ENCODE measurements at places on chromosomes 12 and 14.

DNA sequence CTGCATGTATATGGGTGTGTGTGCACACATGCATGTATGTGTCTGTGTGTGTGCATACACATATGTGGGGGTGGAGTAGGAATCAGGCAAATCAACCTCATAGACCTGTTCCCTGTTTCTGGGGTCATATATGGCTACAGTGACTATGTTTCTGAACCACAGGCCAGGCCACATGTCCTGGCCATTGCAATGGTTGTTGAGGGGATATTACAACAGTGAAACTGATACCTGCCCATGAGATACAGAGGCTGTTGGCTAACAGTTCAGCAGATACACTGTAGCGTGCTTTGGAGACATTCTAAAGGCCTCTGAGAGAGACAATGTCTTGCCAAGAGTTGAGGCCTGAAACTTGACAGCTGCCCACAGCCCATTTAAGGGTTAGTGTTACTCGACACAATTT lies 47.3 kb upstream of the FOS start:
- DNase-seq = no peak

DNA sequence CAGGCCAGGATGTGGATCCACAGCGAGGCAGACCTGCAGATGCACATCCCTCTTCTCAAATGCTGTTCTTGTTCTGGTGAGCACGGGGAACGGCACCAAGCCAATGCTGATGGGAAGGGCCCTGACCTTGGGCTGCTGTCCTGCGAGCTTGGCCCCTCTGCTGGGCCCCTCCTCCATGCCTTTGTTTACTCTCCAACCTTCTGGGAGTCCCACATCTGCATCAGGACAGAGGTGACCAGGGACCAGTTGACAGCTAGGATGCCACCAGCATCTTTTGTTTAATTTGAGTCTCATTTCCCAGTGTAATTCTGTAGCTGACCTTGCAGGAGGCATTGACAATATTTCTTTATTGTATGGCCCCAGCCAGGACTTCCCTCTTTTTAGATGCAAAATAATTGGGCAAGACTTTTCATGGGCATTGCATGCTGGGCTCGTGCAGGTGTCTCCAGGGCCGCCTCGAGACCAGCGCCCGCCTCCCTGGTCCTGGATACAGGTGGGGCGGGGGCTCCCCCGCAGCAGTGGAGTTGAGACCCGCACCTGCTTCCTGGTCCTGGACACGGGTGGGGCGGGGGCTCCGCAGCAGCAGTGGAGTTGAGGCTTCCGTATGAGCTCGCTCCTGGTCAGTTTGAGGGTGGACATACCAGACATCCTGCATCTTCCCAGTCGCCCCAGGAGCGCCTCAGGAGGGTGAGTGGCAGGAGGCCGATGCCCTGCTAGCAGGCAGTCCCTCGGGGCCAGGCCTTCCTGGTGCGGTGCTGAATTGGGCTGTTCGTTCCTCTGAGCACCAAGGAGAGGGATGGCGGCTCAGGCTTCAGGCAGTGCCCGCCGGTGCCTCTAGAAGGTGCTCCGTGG lies 11.4 kb downstream of the PACS2 start:
- no peak for DNase-seq

DNA sequence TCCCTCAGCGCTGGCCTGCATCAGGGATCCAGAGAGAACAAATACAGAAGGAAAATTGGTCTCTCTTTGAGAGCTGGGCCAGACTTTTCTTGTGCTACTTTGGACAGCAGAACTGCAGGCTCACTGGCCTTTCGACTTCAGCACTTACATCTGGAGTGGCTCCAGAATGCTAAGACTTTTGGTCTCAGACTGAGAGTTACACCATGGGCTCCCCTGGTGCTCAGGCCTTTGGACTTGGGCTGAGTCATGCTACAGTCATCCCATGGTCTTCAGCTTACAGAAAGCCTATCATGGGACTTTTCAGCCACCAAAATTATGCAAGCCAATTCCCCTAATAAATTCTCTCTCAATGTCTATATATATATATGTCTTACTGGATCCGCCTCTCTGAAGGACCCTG lies 9.0 kb upstream of the CD163 start:
- DNase-seq = peak; percentile 55

- DNase-seq = no peak
These were observed 590.5 kb upstream of the LRFN5 start for GRCh38 chr14:41016213-41016612.

GRCh38 chr12:4871514-4871913 lies 38.2 kb upstream of the KCNA1 start:
- no peak for DNase-seq

DNA sequence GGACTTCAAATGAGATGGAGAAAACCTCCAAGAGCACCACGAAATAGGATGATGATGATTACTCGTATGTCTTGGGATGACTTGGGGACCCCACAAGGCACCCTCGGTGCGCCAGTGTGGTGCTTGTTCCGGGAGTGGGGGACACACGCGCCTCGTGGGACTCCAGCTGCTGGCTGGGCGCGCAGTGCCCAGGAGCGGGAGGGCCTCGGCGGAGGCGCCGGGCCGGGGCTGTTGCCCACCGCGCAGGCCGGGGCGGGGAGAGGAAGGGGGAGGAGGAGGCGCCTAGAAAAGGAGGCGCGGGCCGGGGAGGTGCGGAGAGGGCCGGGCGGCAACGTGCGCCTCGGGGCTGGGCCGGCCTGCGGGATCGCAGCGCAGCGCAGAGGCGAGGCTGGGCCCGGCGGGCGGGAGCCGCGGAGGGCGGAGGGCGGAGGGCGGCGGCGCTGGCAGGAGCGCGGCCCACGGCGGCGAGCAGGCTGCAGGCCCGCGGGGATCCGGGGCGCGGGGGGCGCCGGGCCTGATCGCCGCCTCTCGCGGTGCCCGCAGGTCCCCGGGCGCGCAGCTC lies at the start of gene RFLNA:
Gene RFLNA (plus strand): TSS at position 314 of the 562 bp plus-strand sequence. CDS start 337 bp downstream, outside the sequence.
- no peak for DNase-seq

- no peak for DNase-seq
These were observed 30.6 kb upstream of the FICD start for GRCh38 chr12:108484431-108484830.

DNA sequence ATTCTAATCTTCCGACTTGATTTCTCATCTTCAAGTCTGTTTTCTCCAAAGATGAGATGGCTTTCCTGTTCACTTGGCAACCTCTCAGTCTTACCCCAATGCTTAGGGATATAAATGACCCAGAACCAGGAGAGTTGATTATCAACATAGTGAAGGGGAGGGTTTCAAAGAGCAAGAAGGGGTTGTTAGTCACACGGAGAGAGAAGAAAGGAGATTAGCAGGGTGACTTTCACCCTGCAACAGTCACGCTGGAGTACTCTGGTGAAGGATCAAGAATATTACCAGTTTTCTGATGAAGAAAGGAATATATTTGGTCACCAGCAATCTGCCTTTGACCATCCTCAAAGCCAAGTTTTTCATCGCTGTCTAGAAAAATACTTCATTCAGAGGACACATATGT lies at the start of gene TMEM52B:
Gene TMEM52B (plus strand): TSS at position 212 of the 400 bp plus-strand sequence. CDS start 543 bp downstream, outside the sequence.
- DNase-seq = no peak

DNA sequence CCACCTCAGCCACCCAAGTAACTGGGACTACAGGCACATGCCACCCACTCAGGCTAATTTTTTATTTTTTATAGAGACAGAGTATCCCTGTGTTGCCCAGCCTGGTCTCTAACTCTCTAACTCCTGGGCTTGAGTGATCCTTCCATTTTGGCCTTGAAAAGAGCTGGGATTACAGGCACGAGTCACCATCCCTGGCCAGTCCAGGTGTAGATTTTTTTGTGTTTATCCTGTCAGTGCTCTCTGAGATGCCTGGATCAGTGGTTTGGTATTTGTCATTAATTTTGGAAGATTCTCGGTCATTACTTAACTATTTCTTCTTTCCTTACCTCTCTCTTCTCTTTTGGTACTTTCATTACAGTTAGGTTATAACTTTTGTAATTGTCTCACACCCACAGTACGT lies 5.3 kb upstream of the HIF1A start:
- DNase-seq = no peak

DNA sequence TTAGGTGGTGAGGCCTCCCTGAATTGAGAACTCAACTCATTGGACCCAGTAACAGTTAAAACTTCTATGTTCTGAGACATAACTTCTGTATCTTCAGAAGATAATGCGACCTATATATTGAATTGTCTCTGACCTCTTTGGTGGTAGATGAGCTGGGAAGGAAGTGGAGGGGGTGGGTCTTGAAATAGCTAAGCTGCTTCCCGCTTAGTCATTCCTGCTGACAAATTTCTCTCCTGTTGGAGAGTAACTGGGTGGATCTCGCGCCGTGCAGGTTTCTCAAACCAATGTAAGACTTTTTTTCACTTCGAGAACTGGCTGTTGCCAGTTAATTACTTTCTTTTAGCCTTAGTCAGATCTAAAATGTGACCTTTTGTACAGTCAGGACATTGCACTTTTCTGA lies 100.8 kb downstream of the PPHLN1 start:
- no peak for DNase-seq

DNA sequence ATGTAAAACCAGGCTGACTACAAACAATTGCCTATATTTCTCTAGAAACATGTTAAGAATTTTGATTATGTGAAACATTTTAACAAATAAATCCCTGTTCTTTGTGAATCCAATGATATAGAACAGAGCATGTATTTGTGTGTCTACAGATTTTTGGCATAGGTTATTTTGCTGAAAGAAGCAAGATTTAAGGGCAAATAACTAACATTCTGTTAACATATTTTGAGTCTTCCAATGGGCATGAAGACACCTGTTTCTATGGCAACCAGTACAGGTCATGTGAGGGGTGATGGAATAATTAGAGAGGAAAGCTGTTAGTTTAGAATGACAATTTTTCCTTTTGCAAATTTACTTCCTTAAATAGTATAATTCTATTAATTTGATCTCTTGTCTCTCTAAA lies 8.8 kb downstream of the ART4 start:
- no peak for DNase-seq

GRCh38 chr12:6033546-6033945 lies 88.5 kb upstream of the ANO2 start:
- no peak for DNase-seq

- DNase-seq = no peak
These were observed 4.8 kb downstream of the SLC8A3 start for GRCh38 chr14:70183991-70184390.
